Activated CD4-positive, alpha-beta T cell treated with anti-CD3 and anti-CD28 coated beads, Interleukin-2, amount 50 U/mL, for 48 hours (primary cell): ENCODE measurements at places on chromosomes 7 and 10.

GRCh38 chr10:29993319-29993915 is 66.0 kb downstream of the JCAD start:
- DNase-seq = no peak

GRCh38 chr10:33084453-33084852 is 126.4 kb upstream of the ITGB1 start:
- DNase-seq = no peak

DNA sequence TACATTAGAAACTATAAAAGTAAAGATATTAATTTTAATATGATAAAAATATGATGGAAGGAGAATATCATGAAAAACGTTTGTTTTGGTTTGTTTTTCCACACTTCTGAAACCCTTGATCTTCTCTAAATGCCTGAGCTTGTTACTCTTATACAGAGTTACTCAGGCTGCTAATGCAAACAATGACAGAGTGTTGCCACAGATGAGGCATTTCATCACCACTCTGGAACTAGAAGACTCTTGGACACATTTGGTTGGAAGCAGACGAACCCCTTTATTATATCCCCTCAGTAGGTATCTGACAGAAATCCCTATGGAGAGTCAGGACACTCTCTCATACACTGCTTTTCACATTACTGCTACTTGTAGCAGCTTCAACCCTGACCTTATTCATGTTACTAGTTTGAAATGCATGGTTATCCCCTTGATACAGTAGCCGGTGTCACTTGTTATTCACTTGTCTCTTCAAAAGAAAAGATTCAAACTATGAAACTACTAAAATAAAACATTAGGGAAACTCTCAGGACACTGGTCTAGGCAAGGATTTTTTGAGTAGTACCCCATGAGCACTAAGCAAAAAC is 66.9 kb downstream of the SEMA3C start:
- no peak for DNase-seq

DNA sequence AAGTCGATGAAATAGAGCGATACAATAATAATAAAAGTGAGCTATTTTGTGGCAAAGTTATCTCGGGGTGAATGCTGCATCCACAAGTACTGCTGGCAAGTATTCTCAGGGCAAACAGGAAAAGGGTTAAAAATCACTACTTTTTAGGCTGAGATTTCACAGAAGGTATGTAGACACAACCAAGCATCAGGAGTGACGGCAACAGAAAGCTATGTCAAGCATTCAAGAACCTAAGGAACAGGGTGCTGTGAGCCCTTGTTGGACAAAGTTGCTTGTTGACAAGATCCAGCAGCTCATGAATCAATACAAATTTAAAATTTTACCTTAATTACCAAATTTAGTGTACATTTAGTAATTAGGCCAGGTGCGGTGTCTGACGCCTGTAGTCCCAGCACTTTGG is 41.2 kb upstream of the C1QL3 start:
- DNase-seq = no peak

DNA sequence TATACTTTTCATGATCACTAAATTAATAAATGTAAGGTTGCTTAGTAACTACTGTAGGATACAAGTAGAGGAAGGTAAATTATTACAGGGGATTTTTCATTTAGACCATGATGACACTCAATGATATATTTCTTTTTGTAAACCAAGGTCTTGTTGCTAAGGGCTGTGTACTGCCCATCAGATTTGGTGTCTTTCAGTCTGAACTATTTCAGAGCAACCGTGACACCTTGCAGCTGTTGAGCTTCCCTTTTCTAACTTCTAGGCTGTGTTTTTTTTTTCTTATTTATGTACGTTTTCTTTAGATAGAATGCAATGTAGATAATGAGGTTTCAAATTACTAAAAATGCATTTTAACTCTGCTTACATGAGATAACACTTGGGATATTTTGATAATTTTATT is 292.0 kb upstream of the MBL2 start:
- no peak for DNase-seq

- DNase-seq = peak; percentile 50
These were observed 46.0 kb downstream of the ZNF777 start for GRCh38 chr7:149414745-149415390.

DNA sequence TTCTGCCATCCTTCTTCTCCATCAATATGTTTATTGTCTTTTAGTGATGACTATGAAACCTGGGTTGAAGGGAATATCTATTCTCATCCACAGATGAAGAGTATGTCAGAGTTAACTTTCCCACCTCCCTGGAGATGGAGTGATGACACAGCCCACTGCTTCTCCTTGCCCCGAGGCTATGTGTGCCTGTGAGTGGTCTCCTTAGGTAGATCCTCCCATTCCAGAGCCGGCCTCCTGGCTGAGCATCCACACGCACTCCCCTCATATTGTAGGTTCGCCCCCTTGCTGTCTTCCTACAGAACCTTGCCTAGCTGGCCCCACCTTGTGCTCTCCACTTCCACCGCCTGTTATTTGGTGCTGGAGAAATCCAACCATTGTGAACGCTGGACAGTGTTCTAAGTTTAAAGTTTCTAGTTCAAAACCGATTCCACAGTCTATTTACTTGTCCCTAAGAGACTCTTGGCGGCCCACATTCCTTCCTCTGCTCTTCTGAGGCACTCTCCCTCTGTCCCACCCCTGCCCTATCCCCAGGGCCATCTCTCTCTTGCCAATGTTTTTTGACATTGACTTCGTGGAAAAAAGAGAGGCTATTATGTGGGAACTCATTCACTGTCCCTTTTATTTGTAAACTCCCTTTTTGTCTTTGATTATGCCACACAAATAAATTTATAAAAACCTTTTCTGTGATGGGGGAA is 168.0 kb downstream of the ZNF438 start:
- no peak for DNase-seq

DNA sequence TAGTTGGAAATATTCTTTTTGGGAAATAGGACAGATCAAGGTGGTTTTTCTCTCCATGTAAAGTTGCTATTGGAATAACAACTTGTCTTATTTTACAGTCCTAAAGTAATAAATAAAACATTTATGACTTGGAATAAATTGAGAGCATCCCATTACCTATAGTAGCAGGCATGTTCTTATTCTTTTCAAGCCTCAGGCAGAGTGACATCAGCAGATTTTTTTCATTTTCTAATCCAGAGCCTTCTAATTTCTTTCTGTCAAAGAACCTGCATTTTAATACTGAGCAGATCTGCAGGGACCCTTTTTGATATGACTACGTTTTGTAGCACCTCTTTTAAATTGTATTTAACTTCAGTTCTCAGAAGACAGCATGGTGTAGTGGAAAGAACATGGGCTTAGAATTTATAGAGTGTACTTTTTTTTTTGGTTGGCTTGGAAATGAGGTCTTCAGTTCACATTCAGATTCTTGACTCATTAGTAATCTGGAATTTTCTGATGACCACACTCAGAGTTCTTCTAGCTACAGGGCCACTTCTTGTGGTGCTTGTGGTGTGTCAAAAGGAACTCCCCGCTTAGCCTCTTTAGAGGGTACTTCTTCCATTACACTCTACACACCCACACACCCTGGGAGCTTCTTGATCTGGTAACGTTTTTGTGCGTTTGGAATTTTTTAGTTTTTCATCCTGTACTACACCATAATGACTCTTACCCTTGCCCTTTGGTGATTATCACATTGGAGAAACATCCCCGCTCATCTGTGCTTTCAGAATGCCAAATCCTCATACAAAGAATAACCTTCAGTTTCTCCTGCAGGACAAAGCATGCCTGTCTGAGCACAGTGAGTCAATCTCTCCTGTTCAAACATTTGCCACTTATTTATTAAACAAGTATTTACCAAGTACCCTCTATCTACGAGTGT is 34.6 kb downstream of the AGK start:
- DNase-seq = peak; percentile 42

GRCh38 chr7:139658908-139659675 is 118.7 kb downstream of the HIPK2 start:
- no peak for DNase-seq

- no peak for DNase-seq
These were observed 15.3 kb downstream of the ZFAND4 start for GRCh38 chr10:45657033-45657926.

DNA sequence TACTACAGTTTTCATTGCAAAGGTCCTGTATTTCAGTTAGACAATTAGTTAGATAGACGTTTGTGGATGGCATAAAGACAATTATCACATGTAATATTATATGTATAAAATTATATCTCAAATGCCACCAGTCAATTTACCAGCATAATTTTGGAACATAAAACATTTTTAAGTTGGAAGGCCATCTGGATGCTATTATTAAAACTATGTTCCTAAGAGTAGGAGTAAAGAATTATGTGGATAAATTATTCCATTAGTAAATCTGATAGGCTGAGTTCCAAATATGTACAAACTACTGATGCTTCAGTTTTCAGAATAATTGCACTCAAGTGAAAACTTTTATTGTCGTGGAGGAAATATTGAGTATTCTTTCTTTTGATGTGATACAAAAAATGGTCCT is 790.3 kb downstream of the GRM8 start:
- no peak for DNase-seq

DNA sequence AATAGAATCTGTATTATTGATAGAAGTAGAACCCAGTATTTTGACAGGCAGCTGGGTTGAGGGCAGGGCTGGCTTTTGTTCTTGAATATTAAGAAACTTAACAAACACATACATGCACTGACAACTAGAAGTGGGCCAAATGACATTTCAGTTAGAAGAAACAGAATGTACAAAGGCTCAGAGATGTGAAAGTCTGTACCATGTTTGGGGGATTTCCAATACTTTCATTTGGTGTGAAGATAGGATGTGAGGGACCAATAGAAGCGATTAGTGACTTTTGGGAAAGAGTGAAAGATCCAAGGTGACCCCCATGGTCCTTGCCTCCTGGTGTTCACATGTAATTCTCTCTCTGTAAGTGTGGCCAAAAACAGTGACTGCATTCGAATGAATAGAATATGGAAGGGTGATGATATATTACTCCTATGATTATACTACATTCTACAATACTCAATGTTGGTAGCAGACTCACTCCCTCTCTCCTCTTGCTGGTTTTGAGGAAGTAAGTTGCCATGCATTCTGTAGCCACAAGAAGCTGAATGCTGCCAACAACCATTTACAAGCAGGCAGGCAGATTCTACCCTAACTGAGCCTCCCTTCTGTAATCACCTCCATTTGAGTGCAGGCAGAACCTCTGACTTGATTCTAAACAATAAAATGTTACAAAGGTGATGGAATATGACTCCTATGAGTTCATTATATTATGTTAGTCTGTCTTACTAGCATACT is 151.4 kb downstream of the TMEM168 start:
- DNase-seq = no peak

DNA sequence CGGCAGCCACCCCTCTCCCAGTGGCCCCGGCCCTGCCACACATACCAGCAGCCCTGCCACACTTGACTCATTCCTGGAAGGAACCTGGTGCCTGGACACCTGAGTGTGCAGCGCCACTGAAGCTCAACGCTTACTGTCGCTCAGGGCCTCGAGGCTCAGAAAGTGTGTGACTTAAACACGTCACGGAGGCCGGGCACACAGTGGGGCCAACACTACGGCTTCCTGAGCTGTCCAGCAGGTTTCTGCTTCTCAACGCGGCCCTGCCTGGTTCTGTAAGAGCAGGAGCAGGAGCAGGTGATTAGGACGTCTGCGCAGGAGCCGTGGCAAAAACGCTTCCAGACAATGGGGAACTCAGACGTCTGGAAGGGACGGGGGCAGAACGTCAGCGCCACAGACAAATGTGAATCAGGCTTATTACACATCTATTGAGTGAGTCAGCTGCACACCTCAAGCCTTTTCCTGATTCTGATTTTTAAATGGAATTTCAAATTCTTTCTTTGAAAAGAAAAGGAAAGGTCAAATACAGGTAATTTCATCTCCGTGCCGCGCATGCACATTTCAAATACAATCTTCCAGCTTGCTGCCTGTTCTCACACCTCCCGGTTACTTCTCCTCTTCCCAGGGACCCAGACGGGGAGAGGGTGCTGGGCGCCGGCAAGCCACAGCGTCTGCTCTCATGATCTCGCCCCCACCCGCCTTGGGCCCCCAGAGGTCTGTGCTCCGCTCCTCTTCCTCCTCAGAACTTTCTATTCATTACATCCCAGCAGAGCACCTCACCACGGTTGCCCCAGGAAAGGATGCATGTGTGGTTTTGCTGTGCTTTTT is 66.6 kb downstream of the ADARB2 start:
- no peak for DNase-seq

GRCh38 chr10:85764108-85764507 is 602.5 kb downstream of the GRID1 start:
- DNase-seq = no peak

- no peak for DNase-seq
These were observed 2.2 kb upstream of the PDE1C start for GRCh38 chr7:32072397-32072796.

- no peak for DNase-seq
These were observed 90.7 kb downstream of the TFPI2 start for GRCh38 chr7:93799750-93800357.

GRCh38 chr10:33547976-33548375 is 213.5 kb upstream of the NRP1 start:
- no peak for DNase-seq

GRCh38 chr7:11681461-11681860 is 150.5 kb downstream of the THSD7A start:
- DNase-seq = no peak

DNA sequence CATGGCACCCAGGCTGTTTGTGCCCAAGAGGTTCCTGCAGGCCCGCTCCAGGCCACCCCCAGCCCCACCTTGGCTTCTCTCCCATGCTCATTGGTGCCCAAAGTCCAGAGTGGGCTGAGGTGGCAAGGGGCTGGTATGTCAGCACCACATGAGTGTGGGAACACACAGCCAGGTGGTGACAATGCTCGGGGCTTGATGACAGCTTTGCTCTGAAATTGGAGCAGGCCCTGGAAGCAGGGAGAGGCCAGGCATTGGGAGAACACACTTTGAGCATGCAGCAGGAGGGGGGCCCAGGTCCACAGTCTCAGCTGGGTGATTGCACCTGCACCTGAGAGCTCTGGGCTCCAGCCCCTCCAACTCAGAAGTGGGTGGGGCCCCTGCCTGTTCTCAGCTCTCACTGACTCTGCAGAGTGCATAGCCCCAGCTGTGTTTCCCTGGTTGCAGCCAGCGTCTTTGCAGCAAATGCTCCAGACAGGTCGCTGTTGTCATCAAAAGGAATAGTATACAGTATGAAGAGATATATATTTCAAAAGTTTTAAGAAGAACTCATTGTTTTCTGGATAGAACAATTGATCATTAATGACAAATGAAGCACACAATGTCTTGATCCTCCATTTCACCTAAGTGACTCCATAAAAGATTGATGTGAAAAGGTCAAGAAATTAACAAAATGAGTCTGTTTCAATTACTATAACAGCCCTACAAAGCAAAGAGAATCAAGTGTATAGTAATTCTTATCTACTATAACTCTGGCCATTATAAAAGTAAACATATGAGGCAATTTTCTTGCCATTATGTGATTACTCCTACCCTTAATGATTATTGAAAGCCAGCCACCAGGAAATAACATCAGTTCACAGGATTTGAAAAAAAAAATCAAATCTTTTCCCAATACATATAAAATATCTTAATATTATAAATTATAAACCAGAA is 848.1 kb downstream of the PCDH15 start:
- no peak for DNase-seq

- DNase-seq = peak; percentile 20
These were observed 77.9 kb downstream of the HIPK2 start for GRCh38 chr7:139699640-139700504.
